NCI-H748 treated with DMSO at 0.1 percent for 48 hours (cell line): ENCODE measurements at places on chromosomes 1 and 21.

GRCh38 chr1:222976453-222976852, 161.6 kb downstream of the DISP1 start:
- DNase-seq = no peak

DNA sequence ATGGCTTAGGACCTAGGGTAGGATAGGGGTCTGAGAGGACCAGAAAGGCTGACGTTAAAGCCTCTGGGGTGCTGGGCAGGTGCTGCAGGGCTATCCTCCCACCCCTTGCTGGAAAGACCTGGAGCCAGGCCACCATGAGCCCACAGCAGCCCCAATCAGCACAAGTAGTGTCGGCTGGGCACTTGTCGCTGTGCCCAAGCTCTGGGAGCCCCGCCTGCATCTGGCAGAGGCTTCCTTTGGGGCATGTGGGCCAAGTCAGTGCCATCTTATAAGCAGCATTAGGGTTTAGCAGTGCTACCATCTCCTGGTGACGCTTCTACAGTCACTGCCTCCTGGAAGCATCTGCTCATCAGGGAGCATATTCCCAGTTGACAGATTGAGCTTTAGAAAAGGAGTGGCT, 31.3 kb downstream of the MAN1C1 start:
- no peak for DNase-seq

DNA sequence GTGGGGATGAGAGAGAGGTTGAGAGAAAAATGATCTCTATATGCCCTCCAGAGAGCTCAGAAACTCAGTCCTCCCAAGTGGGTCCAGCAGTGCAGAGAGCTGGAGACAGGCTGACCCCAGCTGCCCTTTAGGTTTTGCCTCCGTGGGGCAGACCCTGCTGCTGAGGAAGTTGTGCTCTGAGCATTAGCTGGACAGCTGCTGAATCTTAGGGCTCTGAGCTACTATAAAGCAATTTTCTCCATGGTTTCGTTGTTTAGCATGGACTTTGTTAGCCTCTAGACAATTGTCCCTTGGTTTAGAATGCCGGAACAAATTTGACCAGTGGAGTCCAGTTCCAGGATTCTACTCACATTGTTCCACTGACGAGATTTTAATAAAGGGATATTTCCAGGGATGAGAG, 22.1 kb downstream of the BATF3 start:
- no peak for DNase-seq

- DNase-seq = no peak
These were observed 123.4 kb downstream of the POU2F1 start for GRCh38 chr1:167344112-167344511.
